IPS-NIHi11 (cell line): ENCODE measurements at places on chromosomes 5 and 9.

DNA sequence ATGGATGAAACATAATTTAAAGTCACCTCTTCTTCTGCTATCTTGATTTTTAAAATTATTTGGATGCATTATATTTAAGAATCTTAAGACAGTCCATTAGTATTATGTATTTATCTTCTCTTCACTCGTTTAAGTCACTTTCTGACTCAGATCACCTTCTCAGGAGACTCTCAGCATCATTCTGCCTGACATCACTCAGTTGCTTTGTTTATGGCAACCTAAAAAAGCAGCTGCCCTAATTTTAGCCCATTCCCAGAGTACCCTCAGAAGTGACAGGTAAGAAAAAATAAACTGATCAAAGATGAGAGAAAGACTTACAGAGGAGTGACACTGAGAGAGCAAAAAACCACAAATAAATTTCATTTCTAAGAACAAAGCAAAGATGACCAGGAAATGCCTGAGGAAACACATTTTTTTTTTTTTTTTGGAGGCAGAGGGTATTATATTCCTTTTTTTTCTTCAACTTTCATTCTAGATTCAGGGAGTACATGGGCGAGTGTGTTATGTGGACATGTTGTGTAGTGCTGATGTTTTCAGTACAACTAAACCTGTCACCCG, 140.5 kb downstream of the MUSK start:
- no peak for DNase-seq

DNA sequence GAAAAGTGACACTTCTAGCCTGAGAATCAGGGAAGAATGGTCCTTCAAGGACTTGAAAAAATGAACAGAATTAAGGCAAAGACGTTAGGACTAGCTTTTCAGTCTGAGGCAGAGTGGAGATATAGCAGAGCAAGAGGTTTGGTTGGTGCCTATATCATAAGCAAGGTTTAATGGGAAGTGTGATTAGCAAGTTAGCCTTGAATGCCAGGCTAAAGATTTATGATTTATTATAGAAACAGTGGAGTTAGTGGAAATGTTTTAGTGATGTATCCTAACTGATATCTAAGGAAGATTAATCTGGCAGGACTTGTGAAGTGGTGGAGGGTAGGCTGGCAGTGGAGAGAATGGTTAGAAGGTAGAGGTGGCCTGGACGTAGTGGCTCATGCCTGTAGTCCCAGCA, 7.0 kb downstream of the F2RL2 start:
- DNase-seq: no peak

GRCh38 chr9:6646293-6646636, 736 bp upstream of the GLDC start:
- no peak for DNase-seq

- DNase-seq: no peak
Measured at GRCh38 chr5:125847561-125847960, 575.6 kb upstream of the GRAMD2B start.

GRCh38 chr5:76305269-76305668, 97.8 kb upstream of the IQGAP2 start:
- no peak for DNase-seq

- DNase-seq: no peak
Measured at GRCh38 chr5:154059039-154059430, 20.3 kb downstream of the MFAP3 start.
